Activated naive CD8-positive, alpha-beta T cell treated with anti-CD3 and anti-CD28 coated beads, Interleukin-2, amount 50 U/mL, for 24 hours (primary cell): ENCODE measurements at places on chromosomes 2 and 18.

- DNase-seq, result no peak
These were observed 765 bp upstream of the DIPK1C start for GRCh38 chr18:74457725-74458421.

- DNase-seq, result no peak
These were observed 74.7 kb downstream of the TNFRSF11A start for GRCh38 chr18:62399781-62400308.

DNA sequence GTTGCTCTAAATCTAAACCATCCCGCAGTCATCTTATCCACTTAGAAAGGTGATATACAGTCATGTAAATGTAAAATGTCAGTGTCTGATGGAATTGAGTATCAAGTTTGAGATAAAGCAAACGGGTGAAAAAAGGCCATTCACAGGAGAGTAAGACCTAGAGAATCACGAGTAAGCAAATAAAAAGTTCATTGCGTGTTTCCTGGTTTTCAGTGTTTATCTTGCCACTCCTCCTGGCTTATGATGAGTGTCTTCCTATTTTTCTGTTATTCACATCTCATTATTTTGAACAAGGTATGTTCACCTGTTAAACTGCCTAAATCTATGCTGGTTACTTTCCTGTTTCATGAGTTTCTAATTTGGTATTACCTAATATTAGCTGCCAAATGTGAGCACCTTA is 68.8 kb downstream of the ITGA4 start:
- DNase-seq, result no peak

- peak; percentile 54 for DNase-seq
These were observed 208.0 kb upstream of the FBXO11 start for GRCh38 chr2:48114256-48114655.

GRCh38 chr2:235382601-235383000 is 111.2 kb upstream of the AGAP1 start:
- DNase-seq, result no peak

DNA sequence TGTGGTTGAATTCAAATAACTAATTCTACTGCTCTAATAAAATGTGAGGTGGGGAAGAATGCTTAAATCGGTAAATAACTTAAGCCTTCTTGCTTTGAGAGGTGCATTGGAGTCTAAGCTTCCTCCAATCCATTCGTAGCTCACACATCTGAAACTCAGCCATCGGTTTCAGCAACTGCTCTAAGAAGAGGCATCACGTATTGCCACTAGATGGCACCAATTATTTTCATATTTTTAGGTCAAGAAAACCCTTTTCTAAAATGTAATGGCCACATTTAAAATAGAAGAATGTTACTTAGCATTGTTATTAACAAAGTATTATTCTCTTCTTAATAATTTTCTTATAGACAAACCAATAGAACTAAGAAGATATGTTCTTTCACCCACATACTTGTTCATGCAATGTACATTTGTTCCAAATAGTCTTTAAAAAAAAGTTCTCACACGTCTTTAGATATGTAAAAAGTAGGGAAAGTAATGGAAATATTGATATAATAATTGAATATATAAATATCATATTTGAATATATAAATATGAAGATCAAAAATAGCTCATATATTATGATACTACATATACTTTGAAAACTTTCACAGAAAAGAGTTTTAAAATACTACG is 229.8 kb downstream of the CCDC178 start:
- DNase-seq, result no peak
